ENCODE measurements at places on chromosomes 2 and 18.

DNA sequence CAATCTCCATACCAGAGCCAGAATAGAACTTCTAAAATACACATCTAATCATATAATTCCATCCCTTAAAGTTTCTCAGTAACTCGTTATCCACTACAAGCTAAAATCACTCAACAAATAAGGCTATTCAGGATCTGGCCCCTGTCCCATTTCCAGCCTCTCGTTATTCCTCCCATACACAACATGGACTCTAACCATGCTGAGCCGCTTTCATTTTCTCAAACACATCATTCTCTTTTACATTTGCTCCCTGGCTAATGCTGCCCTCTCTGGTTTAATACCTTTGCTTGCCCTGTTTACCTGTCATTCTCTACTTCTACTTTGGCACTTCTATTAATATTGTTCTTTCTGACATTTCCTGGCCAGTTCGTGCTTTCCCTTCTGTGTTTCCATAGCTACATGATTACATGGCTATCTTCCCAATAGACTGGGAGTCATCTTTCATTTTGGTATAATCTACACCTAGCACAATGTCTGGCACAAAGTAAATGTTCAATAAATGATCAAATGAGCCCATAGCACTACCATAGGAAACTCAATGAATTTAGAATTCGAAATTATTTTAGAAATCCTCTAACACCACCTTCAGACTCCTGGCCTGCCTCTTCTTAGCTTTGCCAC, 163.6 kb upstream of the VRK2 start:
- no peak for DNase-seq

DNA sequence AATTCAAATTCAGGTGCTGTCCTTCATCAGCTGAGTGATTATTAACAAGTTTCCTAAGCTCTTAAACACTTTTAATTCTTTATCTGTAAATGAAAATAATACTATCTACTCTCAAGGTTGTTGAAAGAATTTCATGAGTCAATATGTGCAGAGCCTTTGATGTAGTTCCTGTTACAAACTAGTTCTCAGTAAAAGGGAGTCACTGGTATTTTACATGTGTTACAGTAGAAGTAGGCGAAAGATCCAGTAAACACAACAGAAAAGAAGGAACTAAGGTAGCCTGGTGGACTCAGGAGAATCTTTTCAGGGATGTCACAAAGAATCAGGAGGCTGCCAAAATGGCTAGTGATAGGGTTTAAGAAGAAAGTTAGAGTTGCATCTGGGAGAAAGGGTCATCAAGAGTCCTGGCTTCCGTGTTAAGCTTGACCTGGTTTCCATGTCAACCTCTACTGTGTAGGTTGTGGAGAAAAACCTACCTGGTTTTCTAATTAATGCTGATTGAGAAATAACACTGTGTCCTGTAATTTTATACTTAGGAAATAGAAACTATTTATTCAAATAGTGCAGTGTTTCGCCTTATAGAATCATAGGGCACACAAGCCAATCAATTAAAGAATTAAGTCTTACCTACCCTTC, 58.3 kb upstream of the TRIB2 start:
- no peak for DNase-seq

DNA sequence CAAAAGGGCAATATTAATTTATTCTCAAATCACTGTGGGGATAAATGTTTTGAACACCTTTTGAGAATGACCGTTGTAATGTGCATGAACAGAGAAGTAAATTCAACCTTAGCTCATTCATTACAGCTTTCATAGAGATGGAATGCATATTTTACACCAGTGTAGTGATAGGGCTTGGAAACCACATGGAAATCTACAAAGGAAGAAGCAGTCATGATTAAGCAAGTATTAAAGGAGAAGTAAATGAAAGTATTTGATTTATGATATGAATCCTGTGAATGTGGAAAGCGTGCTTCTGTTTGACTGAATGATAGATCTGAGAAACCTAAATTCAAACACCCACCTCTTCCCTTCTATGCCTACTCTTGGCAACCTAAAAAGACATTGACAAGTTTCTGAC, 64.7 kb downstream of the CDH7 start:
- no peak for DNase-seq

DNA sequence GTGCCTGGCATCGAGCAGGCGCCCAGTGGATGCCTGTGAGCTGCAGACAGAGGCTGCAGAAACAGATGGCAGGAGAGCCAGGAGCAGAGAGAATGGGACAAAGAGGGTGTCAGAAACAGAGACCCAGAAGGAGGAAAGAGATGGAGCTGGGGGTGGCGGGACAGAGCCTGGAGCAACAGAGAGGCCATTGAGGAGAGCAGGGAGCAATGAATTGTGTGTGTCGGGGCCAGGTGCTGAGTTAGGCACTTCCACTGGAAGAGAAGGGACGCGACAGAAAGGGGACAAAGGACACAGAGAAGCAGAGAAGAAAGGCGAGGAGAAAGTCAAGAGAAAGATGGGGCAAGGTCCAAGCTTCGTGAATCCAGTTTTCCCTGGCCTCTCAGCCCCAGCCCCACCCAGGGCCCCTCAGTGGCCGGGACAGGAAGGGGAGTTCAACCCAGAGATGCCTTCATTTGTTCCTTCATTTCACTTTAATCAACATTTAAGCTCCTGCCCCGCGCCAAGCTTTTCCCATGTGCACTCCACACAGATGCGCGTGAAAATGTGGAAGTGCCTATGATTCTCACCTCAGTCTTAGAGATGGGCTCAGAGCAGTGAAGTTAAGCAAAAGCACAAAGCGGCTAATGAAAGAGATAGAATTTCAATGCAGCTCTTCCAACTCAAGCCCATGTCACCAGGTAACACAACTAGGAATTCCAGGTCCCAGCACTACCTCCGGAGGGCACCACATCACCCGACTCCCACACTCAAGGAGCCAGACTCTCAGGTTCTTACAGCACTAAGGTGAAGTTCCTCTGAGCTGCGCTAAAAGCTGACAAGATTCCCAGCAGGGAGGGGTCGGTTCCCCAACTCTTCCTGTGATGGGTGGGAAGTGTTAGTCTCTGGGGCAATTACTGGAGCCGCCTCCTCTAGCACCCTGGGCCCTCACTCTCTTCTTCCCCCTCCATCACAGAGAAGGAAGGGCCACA, 55.1 kb downstream of the TNS1 start:
- no peak for DNase-seq

DNA sequence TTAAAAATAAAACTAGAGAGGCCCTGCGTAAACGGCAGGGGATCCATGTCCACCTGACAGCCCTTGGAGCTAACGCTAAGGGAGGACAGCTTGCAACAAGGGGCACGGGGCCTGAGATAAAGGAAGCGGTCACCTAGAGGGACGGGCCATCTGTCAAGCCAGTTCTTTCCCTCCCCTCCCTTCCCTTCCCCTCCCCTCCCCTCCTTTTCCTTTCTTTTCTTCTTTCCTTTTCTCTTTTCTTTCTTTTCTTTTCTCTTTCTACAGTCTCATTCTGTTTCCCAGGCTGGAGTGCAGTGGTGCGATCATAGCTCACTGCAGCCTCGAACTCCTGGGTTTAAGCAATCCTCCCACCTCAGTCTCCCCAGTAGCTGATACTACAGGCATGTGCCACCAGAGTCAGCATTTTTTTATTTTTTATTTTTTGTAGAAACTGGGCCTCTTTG, 34.5 kb upstream of the CTAGE1 start:
- no peak for DNase-seq

GRCh38 chr2:64646007-64646880, 7.5 kb downstream of the SERTAD2 start:
- DNase-seq: peak; percentile 92

- no peak for DNase-seq
These were observed 41.6 kb downstream of the ZBTB14 start for GRCh38 chr18:5253910-5254309.

- DNase-seq: no peak
These were observed 137.7 kb upstream of the CYP1B1 start for GRCh38 chr2:38213619-38214167.

- no peak for DNase-seq
These were observed 63.6 kb upstream of the CPO start for GRCh38 chr2:206875701-206876100.

DNA sequence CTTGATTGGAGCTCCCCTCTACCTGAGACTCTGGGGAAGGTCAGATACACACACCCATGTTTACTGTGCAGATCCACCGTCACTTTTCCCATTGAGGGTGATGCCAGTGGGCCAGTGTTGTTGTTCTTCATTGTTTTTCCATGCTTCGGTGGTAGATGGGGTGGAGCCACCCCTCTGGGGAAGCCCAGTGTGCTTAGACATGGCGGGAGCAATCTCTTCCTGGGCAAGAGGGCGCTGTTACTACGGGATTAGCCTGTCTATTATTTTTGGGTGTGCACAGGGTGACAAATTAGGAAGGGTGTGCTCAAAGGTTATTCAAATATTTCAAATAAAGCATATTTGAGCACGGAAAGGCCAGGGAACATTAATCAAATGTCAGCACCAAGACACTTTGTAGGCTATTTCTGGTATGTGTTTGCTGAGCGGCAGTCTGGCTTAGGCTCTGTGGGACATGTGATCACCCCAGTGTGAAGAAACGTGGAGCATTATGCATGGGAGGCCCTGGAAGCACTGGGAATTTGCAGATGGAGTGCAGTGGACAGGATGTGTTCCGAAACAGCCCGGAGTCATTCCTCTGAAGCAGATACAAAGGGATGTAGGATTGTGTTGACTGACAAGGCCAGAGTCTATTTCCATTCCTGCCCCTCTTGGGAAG, 34.8 kb upstream of the SMIM21 start:
- no peak for DNase-seq

DNA sequence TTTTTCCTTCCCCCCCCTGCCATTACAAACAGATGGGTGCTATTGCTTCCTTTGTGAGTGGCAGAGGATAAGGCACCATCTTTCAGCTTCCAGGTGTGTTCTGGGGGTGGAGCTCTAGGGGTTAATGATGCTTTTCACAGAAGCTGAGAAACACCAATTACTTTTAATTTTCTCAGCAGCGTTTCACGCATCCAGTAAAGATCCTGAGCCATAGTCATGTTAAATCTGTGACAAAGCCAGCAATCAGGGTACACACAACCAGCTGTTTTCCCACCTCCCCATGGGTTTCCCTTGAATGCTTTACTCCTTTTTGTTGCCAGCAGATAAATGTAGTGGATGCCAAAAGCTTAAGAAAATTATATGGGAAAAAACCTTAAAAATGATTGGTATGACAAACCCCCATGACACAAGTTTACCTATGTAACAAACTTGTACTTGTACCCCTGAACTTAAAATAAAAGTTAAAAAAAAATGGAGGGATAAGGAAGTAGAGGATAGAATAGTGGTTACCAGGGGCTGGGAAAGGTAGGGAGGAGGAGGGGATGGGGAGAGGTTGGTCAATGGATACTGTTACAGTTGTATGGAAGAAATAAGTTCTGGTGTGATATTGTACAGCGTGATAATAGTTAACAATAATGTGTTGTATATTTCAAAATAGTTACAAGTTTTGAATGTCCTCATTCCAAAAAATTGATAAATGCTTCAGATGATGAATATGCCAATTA, 70.0 kb downstream of the ACOXL start:
- DNase-seq: no peak

- no peak for DNase-seq
These were observed 266.9 kb downstream of the DSC3 start for GRCh38 chr18:30775629-30776028.

DNA sequence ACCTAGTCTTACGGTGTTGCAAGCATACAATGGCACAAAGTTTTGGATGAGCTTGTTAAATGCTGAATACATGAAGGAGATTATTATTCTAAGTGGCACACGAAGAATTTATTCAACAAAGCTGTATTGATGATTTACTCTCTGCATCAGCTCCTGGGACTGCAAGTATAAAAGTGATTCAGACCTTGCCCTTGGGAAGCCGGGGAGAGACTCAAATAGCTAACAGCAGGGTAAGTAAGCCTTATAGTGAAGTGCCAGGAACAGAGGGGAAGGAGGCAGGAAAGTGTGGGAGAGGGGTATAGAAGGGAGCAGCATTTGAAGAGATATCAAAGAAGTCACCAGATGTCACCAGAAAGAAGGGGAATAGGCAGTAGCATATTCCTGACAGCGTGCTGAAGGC, 115.4 kb downstream of the MCFD2 start:
- no peak for DNase-seq

- DNase-seq: no peak
These were observed 61.2 kb downstream of the ARHGAP15 start for GRCh38 chr2:143190431-143190830.

DNA sequence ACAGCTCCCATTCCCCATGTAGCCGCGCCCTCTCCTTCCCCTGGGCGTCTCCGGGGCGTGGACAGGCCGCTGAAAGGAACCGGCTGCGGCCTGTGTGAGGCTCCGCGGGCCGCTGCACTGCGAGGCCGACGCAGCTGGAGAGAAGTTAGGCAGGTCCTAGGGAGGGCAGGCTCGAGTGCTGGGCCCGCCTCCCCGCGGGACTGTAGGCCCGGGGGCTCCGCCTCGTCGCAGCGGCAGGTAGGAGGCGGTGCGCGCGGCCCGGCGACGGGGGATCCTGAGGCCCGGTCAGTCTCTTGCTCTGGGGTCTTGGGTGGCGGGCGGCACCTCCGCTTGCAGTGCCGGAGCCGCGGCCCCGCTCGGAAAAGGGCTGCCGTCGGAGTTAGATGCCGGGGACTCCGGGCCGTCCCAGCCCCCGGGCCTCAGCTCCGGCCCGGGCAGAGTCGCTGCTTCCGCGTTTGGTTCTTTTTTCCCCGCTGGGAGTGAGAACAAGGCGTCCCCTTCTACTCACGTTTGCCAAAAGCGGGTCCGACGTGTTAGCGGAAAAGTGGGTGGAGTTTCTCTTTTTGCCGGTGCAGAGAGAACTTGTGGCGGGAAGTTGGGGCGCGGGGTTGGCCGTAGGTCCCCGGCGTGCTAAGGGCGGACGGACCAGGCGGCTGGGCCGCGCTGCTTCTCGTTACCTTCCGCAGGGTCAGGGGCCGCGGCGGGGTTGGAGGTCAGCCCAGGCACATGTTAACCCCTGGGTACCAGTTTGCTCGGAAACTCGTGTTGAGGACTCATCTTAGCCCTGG, at the start of gene VRK2:
Gene VRK2 (plus strand): TSS at position 222 of the 788 bp plus-strand sequence. CDS start 2,026 bp downstream, outside the sequence.
- peak; percentile 93 for DNase-seq

GRCh38 chr2:135800513-135801460, 36.2 kb downstream of the LCT start:
- DNase-seq: no peak

GRCh38 chr18:2961821-2962220, 51.1 kb downstream of the LPIN2 start:
- DNase-seq: no peak

GRCh38 chr2:215171151-215171550, 32.7 kb upstream of the ABCA12 start:
- DNase-seq: no peak

Measured in transverse colon (tissue), 4 donors.